H1 (cell line): ENCODE measurements at places on chromosomes 16 and 17. TPM values are rescaled to one million over a fixed set of nuclear protein-coding genes. Genes with fewer than 3 reads are reported as not detected.
A peak's percentile ranks its signal among the peaks of the same experiment; 100 is the strongest.

Gene NPIPA3
- total RNA-seq, result 8.6 and 10.5 TPM in 2 replicates

Gene HAP1
- 3.6 and 3.8 TPM in 2 replicates for total RNA-seq

Gene CCL17
- not detected in 2 replicates for total RNA-seq

Gene SLC6A2
- total RNA-seq, result 0.40 TPM in 1 of 2 replicates, not detected in the other

Gene KRT31
- not detected in 2 replicates for total RNA-seq

DNA sequence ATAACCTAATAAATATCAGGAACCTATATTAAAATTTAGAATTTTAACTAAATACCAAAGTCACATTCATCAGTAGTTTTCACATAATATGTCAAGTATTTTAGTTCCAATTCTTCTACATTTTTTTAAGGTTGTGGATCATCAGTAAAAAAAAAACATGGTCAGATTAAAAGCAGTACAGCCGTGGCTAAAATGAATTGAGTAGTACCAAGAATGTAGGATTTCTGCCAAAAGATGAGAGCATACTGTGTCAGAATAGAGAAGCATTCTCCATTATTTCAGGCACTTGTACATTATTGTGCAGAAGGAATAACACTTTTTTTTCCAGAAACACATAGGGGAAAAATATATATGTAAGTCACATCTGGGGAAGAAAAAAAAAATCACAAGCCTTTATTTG lies 1176.1 kb downstream of the CDH11 start:
- no peaks in the 10 kb centered on the region for H3K27me3 ChIP-seq
- no peak overlapping the region for H3K27ac ChIP-seq
- no peak overlapping the region for H3K4me3 ChIP-seq
- no peak for DNase-seq

GRCh38 chr17:7147772-7148171 lies 31.4 kb downstream of the ASGR1 start:
- H3K4me1 ChIP-seq, result no peaks in the 10 kb centered on the region
- no peak for DNase-seq
- no peaks in the 10 kb centered on the region for H3K27me3 ChIP-seq
- no peak overlapping the region for H3K4me3 ChIP-seq

DNA sequence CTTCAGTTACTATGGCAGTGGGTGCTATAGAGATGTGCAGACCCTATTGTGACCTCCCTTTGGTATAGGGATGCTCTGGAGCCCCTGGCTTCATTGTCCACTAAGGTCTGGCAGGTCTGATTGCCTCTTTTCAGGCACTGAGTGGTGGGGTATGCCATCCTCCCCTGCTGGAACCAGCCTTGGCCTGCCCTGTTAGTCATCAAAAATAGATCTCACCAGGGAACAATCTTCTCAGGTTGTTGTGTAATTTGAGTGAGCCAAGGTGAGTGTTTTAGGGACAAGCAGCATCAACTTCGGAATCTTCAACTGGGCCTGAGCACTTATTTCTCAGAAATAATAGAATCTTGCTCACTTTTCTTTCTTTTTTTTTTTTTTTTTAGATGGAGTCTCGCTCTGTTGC lies 19.6 kb downstream of the HMOX2 start:
- H3K27me3 ChIP-seq, result no peaks in the 10 kb centered on the region
- no peak for DNase-seq
- H3K4me3 ChIP-seq, result no peak overlapping the region
- no peak overlapping the region for H3K27ac ChIP-seq

GRCh38 chr17:12815642-12816141 lies 26.4 kb downstream of the ARHGAP44 start:
- no peaks in the 10 kb centered on the region for H3K27me3 ChIP-seq
- DNase-seq, result no peak
- H3K4me3 ChIP-seq, result no peak overlapping the region
- no peak overlapping the region for H3K27ac ChIP-seq
- H3K4me1 ChIP-seq, result no peaks in the 10 kb centered on the region

DNA sequence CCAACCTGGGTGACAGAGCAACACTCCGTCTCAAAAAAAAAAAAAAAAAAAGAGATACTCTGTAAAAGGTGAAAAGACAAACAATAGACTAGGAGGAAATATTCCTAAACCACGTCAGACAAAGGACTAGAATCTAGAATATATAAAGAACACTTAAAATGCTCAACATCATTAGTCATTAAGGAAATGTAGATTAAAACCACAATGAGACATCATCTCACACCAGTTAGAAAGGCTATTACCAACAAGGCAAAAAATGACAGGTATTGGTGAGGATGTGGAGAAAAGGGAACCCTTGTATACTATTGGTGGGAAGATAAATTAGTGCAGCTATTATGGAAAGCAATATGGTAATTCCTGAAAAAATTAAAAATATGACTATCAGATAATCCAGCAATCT lies 903.1 kb upstream of the SOX9 start:
- no peak overlapping the region for H3K4me3 ChIP-seq
- H3K4me1 ChIP-seq, result no peaks in the 10 kb centered on the region
- no peaks in the 10 kb centered on the region for H3K27me3 ChIP-seq
- H3K36me3 ChIP-seq, result no peaks in the 10 kb centered on the region

- H3K36me3 ChIP-seq, result no peaks in the 10 kb centered on the region
- H3K4me1 ChIP-seq, result no peaks in the 10 kb centered on the region
- H3K27me3 ChIP-seq, result no peaks in the 10 kb centered on the region
- DNase-seq, result no peak
These were observed 8.8 kb upstream of the ZNF263 start for GRCh38 chr16:3274490-3274889.

DNA sequence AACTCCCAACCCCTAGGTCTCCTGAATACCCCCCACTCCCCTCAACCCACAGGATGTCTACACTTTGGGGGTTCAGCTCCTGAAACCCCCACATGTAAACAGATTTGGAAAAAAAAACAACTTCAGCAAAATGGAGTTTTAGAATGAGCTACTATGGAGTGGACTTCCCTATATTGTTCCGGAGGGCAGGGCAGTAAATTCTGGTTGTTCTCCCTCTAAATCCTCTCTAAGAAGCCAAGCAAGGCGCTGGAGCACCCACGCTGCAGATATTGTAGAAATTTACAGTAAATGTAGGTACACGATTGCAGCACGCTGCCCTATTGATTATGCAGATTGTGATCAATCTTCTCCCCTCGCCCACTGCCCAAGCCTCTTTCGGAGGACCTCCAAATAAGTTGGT lies 8.5 kb upstream of the ZFHX3 start:
- peaks cover 22% of the 10 kb centered on the region for H3K4me1 ChIP-seq
- H3K27ac ChIP-seq, result no peak overlapping the region
- DNase-seq, result no peak
- H3K36me3 ChIP-seq, result no peaks in the 10 kb centered on the region
- peaks cover 56% of the 10 kb centered on the region for H3K27me3 ChIP-seq

DNA sequence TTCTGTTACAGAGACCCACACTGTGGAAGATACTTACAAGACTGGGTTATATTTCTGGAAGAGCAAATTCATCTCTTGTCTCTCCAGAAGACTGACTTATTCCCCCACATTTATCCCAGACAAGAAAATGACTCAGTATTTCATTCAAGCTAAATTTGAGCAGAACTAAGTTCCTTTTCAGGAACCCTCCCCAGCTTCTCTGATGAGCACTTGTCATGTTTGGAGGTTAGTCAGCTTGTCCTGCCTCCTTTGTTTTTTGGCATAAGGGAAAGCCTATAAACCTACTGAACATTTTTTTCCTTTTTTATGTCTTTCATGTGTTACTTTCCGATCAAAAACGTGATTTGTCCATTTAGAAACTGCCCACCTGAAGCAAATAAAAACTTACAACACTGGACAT lies 198.0 kb downstream of the C16orf95 start:
- no peaks in the 10 kb centered on the region for H3K36me3 ChIP-seq
- no peak overlapping the region for H3K4me3 ChIP-seq
- no peaks in the 10 kb centered on the region for H3K4me1 ChIP-seq
- DNase-seq, result no peak

DNA sequence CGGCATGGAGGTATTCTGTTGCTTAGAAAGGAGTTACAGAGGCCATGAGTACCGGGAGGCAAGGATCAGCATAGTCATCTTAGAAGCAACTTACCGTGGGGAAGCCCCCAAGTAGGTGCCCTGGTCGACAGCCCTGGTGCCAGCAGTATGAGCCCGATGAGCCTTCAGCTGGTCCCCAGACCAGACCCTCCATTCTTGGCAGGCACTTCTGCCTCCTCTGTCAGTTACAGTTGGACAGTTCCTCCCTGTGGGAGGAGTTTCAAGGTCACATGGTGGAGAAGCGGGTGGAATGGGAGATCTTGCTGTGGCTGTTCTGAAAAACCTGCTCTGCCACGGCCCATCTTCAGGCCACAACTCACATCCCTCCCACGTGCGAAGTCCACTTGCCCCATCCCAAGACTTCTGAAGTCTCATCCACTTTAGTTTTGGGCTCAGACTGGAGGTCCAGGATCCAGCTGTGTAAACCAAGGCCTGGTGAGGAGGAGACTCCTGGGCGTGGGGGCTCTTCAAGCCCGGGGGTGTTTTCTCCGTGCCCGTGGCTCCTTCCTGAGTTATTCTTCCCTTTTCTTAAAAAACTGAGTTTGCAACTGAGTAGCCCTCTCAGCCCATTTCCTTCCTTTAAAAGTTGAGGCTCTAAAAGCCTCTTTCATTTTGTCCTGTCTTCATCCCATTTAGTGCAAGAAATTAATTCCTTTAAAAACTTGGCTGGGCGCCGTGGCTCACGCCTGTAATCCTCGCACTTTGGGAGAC lies 133.5 kb downstream of the SEC14L1 start:
- no peaks in the 10 kb centered on the region for H3K4me1 ChIP-seq
- H3K36me3 ChIP-seq, result no peaks in the 10 kb centered on the region
- H3K4me3 ChIP-seq, result no peak overlapping the region
- no peak overlapping the region for H3K27ac ChIP-seq

GRCh38 chr16:77853161-77853560 lies 64.8 kb downstream of the VAT1L start:
- no peaks in the 10 kb centered on the region for H3K27me3 ChIP-seq
- H3K4me3 ChIP-seq, result no peak overlapping the region
- DNase-seq, result no peak
- no peak overlapping the region for H3K27ac ChIP-seq
- no peaks in the 10 kb centered on the region for H3K36me3 ChIP-seq
- peaks cover 3% of the 10 kb centered on the region; the same call in 1 of the 2 replicates for H3K4me1 ChIP-seq

- 0 out of 2 replicates have a peak, but pooled peaks cover 3% of the 10 kb centered on the region for H3K27me3 ChIP-seq
- no peak overlapping the region for H3K4me3 ChIP-seq
- no peaks in the 10 kb centered on the region for H3K36me3 ChIP-seq
- DNase-seq, result no peak
- no peak overlapping the region for H3K27ac ChIP-seq
These were observed 755 bp upstream of the C16orf89 start for GRCh38 chr16:5066511-5066910.

DNA sequence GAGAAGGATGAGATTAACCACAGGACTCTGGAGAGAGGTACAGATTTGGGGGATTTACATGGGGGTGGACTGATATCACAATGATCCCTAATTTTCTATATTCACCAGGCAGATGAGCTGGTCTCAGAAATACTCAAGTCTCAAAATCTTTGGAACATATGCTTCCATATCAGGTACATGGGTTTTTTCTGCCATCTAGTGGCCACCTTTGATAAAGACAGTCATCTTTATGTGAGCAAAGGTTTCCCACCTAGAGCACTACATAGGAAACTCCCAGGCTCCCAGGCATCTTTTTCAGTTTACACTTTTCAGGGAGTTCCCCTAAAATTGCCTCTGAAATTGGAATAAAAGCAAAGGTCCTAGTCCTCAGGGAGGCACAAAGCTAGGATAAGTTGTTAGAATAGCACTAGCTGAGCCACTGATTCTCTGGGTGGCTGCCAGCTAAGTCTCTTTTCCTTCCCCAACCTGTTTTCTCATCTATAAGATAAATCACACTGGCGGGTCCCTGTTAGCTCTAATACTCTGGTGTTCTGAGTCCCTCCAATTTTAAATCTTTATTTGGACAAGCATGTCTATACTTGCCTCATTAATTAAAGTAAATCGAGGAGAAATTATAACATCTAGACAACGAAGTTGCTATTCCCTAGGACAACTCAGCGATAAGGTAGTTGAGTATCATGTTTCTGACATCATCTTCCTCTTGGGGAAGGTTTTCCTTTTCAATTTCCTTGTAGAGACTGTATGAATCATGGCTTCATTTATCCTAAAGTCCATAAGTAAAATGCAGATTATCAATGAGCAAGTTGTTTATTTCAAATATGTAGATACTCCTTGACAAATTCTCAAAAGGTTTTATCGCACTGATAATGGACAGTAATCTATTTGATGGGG lies 19.0 kb upstream of the MON1B start:
- H3K36me3 ChIP-seq, result no peaks in the 10 kb centered on the region
- no peaks in the 10 kb centered on the region for H3K27me3 ChIP-seq
- no peak overlapping the region for H3K4me3 ChIP-seq
- no peaks in the 10 kb centered on the region for H3K4me1 ChIP-seq
- H3K27ac ChIP-seq, result no peak overlapping the region
- no peak for DNase-seq

DNA sequence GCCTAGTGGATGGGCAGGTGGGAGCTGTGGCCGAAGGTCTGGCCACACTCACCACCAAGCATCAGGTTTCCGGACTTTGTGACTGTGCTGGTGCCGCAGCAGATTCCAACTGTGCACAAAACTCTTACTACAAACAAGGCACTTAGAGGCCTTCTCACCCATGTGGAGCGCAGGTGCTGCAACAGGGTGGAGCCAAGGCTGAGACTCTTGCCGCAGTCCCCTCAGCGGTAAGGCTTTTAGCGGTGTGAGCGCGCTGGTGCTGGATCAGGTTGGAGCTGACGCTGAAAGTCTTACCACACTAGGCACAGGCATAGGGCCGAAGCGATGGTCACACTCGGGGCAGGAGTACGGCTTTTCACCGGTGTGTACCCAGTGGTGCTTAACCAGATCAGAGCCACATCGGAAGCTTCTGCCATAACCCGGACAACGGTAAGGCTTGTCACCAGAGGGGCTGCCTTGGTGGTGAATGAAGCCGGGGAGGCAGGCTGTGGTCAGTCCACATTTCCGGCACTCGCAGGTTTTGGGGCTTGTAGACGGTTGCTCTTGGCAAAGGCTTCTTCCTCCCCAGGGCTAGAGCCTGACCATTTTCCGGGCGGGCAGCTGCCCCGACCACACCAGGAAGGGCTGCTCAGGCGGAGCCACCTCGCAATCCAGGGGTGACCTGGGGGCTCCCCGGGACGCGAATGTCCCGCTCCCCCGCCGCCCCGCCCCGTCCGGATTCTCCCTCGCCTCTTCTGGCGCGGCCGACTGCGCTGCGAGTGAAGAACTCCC lies 1.0 kb upstream of the ARMC5 start:
- no peak for DNase-seq
- H3K4me3 ChIP-seq, result peak overlapping the region; percentile 79
- H3K27ac ChIP-seq, result peak overlapping the region; percentile 99; the same call in 1 of the 2 replicates
- no peaks in the 10 kb centered on the region; the same call in 1 of the 2 replicates for H3K36me3 ChIP-seq
- peaks cover 4% of the 10 kb centered on the region for H3K4me1 ChIP-seq
